ENCODE measurements at places on chromosomes 6 and 20.
A peak's percentile ranks its signal among the peaks of the same experiment; 100 is the strongest.

- no peak for DNase-seq
Observed at GRCh38 chr20:9397928-9398327, 116.5 kb upstream of the LAMP5 start.

DNA sequence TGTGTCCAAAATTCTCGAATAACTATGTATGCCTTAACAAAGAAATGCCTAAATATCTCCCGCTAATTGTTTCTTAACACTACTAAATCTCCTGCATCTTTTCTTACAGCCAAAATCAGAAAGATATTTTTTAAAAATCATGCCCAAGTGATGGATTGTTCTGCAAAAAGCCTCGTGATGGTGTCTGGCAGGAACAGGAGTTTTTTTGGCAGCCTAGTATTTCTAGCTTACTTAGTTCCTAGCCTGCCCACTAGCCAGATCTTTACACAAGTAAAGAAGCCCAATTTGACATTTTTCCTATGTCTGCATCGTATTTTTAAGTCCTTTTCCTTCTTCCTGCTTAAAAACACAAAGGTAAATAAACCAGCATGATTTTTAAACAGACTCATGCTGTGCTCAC, 31.5 kb downstream of the SLC2A12 start:
- DNase-seq = no peak

GRCh38 chr6:72716916-72717315, 95.1 kb downstream of the KCNQ5 start:
- DNase-seq = peak; percentile 11

DNA sequence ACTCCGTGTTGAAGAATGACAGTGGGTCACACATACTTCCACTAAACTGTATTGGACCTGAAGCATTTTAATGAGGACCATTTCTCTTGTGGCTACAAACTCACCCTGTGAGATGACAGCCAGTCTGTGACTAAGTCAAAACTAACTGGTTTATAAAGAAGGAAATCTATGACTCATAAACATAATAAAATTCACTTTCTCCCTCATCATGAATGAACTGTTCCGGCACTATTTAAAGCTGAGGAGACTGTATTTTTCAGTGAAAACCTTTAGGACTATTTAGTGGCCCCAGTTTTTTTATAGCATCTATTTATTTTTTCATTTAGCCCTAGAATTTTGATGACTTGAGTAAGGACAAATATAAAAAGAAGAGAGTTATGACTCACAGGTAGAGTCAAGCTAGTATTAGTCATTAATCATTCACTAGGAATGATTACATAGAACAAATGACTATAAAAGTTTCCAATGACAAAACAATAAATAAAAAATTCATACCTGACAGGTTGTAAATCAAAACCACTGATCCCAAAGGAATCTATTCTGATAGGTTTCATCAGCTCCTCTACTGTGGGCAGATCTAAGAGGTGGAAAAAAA, 34.2 kb downstream of the CEP162 start:
- DNase-seq = no peak

DNA sequence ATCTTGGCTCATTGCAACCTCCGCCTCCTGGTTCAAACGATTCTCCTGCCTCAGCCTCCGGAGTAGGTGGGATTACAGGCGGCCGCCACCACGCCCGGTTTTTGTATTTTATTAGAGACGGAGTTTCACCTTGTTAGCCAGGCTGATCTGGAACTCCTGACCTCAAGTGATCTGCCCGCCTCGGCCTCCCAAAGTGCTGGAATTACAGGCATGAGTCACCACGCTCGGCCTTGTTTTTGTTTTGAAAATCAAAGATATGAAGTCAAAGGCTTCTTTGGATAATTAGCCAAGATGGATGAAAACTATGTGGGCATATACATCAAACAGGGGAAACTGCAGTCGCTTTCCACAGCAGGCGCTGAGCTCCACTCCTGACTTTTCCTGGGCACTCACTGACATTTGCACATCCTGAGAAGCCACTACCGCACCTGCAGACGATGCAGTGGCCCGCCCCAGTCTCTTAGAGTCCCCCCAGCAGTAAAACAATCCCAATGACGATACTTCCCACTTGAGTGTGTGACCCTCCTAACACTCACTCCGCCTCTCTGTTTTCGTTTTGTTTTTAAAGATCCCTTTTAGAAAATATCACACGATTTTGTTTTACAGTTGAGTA, 44.1 kb downstream of the GJA1 start:
- DNase-seq = no peak

- DNase-seq = no peak
Observed at GRCh38 chr6:101435038-101435437, 41.5 kb downstream of the GRIK2 start.

DNA sequence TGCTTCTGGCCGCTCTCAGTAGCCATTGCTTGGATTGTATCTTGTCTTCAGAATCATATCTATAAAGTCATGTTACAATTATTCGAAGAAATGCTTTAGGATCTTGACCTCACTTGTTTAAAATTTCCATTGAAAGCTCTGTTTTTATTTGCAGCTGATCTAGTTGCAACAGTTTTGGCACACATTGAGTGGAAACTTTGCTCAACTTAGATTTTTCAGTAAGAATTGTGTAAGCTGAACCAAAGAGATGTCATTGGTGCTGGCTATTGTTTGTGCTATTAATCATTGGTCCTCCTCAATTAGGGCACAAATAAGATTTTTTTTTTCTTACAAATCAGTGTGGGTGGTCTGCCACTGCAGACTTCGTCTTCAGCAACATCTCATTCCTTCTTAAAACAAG, 649.2 kb downstream of the MMUT start:
- DNase-seq = no peak

GRCh38 chr20:48530957-48531356, 296.8 kb downstream of the PREX1 start:
- no peak for DNase-seq

- no peak for DNase-seq
Observed at GRCh38 chr6:91383207-91383606, 796.3 kb upstream of the MAP3K7 start.

DNA sequence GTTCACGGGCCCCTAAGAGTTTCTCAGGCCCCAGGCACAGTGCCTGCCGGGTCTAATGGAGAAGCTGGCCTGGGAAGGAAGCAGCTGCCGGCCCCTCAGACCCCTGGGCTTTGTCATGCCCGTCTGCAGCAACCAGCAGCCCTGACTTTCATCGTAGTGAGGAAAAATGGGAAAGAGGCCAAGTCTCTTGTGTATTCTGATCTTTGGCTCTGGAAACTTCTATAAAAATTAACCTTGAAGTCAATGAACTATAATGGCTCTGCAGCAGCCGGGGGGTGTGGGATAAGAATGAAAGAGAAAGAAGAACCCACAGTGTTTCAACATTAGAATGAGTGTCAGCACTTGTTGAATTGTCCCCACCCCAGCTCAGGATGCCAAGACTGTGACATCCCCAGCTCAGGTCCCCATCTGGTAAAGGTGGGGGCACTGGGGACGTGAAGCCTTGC, 12.9 kb downstream of the TGM2 start:
- no peak for DNase-seq

- no peak for DNase-seq
Observed at GRCh38 chr6:47034926-47035325, 7.2 kb downstream of the ADGRF1 start.

DNA sequence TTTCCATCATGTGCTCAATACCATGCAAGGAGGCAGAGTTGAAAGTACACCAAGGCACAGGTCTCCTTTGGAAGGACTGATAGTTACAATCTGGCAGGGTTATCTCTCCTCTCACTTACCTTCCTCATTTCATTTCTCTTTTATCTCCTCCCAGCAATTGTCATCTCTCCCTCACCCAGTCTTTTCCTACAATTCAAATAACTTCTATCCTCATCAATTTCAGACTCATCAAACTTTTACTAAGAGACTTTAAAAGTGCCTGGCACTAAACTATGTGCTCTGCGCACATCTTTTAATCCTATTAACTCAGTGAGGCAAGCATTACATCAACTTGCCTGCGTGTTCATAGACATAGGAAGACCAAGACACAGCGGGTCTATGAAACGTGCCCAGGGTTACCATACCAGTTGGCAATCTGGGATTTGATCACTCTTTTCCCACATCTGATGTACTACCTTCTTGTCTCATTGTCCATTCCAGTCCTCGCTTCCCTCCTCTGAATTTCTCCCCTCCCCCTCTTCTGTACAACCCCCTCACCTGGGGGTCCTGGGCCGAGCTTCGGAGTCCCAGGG, 1.2 kb downstream of the VARS1 start:
- no peak for DNase-seq
